ENCODE measurements at places on chromosomes 3 and 15.

GRCh38 chr3:79253271-79253670 lies 514.5 kb downstream of the ROBO1 start:
- no peak overlapping the region for H3K27ac ChIP-seq
- H3K4me3 ChIP-seq = no peak overlapping the region
- no peak for DNase-seq
- H3K36me3 ChIP-seq = no peaks in the 10 kb centered on the region
- no peaks in the 10 kb centered on the region for H3K27me3 ChIP-seq

DNA sequence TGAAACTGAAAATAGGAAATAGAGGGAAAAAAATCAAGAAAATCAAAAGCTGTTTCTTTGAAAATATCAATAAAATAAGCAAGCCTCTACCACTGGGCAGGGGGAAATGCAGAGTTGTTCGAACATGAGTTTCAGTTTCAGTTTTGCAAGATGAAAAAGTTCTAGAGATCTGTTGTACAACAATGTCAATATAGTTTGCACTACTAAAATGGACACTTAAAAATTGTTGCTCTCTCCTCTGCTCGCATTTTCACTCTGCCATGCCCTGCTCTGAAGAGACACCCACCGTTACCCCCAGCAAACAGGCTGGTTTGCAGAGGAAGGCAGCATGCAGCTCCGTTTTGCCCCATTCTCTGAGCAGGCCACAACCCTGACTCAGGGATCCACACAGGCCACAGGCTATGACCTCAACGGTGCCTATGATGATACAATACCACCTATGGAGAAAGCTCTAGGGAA lies 64.5 kb downstream of the ZNF148 start:
- H3K27ac ChIP-seq = no peak overlapping the region
- H3K36me3 ChIP-seq = peaks cover 12% of the 10 kb centered on the region
- no peak for DNase-seq
- no peaks in the 10 kb centered on the region for H3K27me3 ChIP-seq

GRCh38 chr15:100757661-100758060 lies 122.0 kb upstream of the ALDH1A3 start:
- DNase-seq = no peak
- H3K4me1 ChIP-seq = peaks cover 13% of the 10 kb centered on the region
- no peak overlapping the region for H3K4me3 ChIP-seq
- H3K27ac ChIP-seq = no peak overlapping the region
- H3K36me3 ChIP-seq = no peaks in the 10 kb centered on the region
- no peaks in the 10 kb centered on the region for H3K27me3 ChIP-seq

GRCh38 chr3:128442070-128442469 lies 24.6 kb downstream of the DNAJB8 start:
- no peaks in the 10 kb centered on the region for H3K4me1 ChIP-seq
- H3K27me3 ChIP-seq = peaks cover 10% of the 10 kb centered on the region
- no peak for DNase-seq
- H3K36me3 ChIP-seq = no peaks in the 10 kb centered on the region
- no peak overlapping the region for H3K27ac ChIP-seq

DNA sequence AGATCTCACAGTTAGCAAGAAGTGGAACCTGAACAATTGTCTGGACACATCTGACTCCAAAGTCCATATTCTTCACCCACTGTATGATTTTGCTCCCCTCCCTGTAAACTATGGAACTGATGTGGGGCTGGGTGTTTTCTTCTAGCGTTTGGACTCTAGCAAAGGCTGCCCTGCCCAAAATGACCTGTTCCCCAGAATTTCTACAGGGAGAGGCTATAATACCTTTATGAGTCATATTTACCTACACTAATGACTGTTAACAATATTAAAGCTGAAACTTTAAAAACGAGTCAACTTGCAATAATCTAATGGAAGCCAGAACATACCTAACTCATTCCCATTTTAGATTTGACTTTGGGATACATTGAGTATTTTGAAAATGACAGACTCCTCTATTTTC lies 531.2 kb upstream of the CFAP20DC start:
- no peak for DNase-seq
- peaks cover 15% of the 10 kb centered on the region for H3K4me1 ChIP-seq
- H3K36me3 ChIP-seq = no peaks in the 10 kb centered on the region
- H3K27me3 ChIP-seq = no peaks in the 10 kb centered on the region
- H3K27ac ChIP-seq = no peak overlapping the region

DNA sequence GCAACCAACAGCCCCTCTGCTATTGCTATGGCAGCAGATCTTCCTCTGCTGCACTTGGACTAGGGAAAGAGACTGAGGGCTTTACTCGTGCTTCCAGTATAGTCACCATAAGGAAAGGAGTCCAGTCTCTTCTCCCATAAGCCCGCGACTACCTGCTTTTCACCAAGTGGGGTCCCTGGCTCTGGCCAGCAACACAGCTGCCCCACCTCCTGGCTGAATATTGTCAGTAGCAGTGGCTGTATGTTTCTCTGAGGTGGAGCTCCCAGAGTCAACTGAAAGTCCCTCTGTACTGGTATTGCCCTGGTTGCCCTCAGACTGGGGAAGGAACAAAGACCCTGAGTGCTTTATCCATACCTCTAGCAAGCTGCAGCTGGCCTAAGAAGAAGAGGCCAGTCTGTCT lies 719.6 kb downstream of the SQOR start:
- H3K4me1 ChIP-seq = no peaks in the 10 kb centered on the region
- no peak for DNase-seq
- H3K27ac ChIP-seq = no peak overlapping the region
- no peaks in the 10 kb centered on the region for H3K36me3 ChIP-seq
- no peak overlapping the region for H3K4me3 ChIP-seq

GRCh38 chr3:65689436-65689835 lies 349.3 kb downstream of the MAGI1 start:
- H3K36me3 ChIP-seq = no peaks in the 10 kb centered on the region
- no peaks in the 10 kb centered on the region for H3K4me1 ChIP-seq
- H3K27ac ChIP-seq = no peak overlapping the region
- no peaks in the 10 kb centered on the region for H3K27me3 ChIP-seq

DNA sequence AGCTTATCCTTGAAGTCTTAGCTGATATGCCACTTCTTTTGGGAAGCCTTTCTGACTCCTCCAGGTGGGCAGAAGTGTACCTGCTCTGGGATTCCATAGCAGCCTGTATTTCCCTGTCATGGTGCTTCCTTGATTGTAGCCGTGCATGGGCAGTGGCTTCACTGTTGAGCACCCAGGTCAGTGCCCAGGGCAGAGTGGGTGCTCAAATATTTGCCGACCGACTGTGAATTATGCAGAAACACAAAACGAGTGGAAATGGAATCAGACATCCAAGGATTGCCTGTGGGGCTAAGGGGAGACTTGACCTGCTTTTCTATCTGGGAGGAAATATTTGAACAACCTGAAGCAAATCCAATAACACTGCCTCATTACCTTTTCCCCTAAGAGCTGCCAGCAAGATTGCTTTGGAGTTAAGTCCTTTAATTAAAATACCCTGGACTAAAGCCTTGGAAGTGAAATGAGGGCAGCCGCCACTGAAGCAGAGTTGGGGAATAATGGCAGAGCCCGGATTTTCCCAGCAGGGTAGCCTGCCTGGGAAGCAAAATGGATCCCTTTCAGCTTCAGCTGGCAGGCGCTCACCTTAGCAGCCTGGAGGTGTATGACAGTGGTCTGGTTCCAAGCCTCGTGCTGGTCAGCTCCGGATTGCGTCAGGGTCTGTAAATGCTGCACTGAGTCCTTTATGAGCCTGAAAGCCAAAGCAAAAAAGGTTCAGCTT lies 14.9 kb downstream of the ACOX2 start:
- peaks cover 8% of the 10 kb centered on the region for H3K4me1 ChIP-seq
- no peaks in the 10 kb centered on the region for H3K36me3 ChIP-seq
- no peak overlapping the region for H3K27ac ChIP-seq
- no peaks in the 10 kb centered on the region for H3K27me3 ChIP-seq
- no peak for DNase-seq

DNA sequence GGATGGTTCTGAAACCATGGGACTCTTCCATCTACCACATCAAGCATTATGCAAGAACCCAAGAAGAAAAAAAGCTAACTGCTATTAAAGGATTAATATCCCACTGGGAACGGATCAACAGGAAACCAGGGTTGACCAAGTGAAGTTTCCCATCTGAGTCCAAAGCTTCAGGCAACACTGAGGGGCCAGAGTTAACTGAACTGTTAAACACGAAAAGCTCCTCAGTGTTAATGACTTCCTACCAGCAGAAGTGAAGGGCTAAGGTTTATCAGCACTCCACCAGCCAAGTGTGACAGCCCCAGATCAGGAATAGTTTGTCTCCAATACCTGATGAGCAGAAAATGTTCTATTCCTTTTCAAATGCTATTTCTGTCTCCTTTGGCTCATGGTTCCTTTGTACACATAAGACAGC lies 36.7 kb downstream of the PTPN9 start:
- peaks cover 3% of the 10 kb centered on the region for H3K36me3 ChIP-seq
- no peak overlapping the region for H3K4me3 ChIP-seq
- H3K27ac ChIP-seq = no peak overlapping the region
- DNase-seq = no peak
- no peaks in the 10 kb centered on the region for H3K4me1 ChIP-seq

DNA sequence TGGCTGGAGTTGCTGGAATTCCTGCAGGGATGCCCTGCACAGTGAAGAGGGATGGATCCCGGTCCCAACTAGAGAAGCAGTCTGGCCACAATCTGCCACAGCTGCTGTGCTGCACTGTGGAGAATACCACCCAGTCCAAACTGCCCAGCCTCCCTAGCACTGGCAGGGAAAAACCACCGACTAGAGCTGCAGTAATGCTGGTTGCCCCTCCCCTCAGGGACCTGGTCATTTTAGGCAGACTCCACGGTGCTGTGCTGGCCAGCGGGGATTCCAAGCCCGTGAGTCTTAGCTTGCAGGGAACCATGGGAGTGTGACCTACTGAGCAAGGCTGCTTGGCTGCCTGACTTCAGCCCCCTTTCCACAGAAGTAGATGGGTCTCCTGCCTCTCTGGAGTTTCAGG lies 478.0 kb upstream of the ATP11B start:
- H3K27ac ChIP-seq = no peak overlapping the region
- DNase-seq = no peak
- no peak overlapping the region for H3K4me3 ChIP-seq
- no peaks in the 10 kb centered on the region for H3K36me3 ChIP-seq

DNA sequence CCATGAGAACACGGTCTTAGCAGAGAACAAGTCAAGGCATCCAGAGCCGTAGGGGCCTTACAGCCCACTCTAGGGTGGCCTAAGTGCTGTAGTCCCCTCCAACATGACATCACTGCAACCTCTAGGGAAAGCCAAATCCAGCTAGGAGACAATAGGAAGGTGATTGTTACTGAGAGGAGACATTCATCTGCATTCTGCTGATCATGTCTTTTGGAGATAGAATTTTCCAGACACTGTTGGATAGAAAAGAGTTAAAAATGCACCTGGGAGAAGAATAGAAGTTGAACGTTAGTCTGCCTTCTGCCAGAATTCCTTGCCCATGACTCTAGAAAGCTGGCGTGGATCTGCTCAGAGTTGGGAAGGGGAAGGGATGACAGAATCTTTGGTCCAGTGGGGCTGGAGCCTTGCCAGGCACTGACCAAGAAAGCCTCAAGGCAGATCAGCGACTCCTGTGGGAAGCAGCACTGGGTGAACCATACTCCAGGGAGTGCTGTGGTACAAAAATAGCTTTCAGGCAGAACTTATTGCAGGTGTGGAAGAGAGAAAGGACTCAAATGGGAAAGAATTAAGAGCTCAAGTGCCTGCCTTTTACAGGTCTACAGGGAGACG lies 44.8 kb upstream of the RAF1 start:
- no peaks in the 10 kb centered on the region for H3K36me3 ChIP-seq
- no peak overlapping the region for H3K27ac ChIP-seq
- no peak for DNase-seq
- no peaks in the 10 kb centered on the region for H3K27me3 ChIP-seq
- peaks cover 12% of the 10 kb centered on the region for H3K4me1 ChIP-seq
- no peak overlapping the region for H3K4me3 ChIP-seq

- peaks cover 9% of the 10 kb centered on the region for H3K4me1 ChIP-seq
- H3K4me3 ChIP-seq = no peak overlapping the region
- H3K36me3 ChIP-seq = no peaks in the 10 kb centered on the region
- no peak overlapping the region for H3K27ac ChIP-seq
These were observed 1.3 kb downstream of the OCA2 start for GRCh38 chr15:28097656-28098359.
